ENCODE measurements at places on chromosomes 7 and 10.

DNA sequence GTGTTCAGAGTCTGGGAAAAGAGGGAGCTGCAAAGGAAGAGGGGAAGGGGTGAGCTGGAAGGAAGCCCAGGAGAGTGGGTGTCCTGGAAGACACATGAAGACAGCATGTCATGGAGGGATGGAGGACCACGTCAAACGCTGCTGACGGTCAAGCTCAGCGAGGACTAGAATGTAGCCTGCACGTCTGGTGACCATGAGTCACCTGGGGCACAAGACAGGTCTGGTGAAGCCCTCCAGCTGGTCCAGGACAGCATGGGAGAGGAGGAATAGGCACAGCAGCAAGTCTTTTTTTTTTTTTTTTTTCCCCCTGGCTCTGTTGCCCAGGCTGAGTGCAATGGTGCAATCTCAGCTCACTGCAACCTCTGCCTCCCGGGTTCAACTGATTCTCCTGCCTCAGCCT lies 19.6 kb upstream of the AMZ1 start:
- no peak for DNase-seq

GRCh38 chr7:22992874-22993840 lies 20.8 kb downstream of the HYCC1 start:
- DNase-seq: no peak

- peak; percentile 5 for DNase-seq
Measured at GRCh38 chr7:2870471-2870931, 26.4 kb upstream of the GNA12 start.

GRCh38 chr10:64977915-64978314 lies 1456.7 kb downstream of the REEP3 start:
- no peak for DNase-seq

DNA sequence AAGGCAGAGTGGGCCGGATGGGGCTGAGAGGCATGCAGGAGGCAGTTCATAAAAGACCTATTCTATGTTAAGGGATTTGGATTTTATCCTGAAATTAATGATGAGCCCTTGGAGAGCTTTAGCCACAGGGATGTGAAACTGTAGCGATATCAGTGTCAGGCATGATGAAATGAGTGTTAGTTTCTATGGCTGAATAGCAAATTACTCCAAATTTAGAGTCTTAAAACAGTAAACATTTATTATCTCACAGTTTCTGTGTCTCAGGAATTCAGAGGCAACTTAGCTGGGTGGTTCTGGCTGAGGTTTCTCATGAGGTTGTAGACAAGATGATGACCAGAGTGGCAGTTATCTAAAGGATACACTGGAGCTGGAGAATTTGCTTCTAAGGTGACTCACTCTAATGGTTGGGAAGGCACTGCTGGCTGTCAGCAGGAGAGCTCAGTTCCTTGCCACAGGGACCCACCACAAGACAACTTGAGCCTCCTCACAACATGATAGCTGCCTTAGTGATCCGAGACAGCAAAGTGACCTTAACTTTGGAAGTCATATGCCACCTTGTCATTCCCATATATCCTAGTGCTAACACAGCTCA lies 36.7 kb upstream of the SFTPD start:
- DNase-seq: no peak

DNA sequence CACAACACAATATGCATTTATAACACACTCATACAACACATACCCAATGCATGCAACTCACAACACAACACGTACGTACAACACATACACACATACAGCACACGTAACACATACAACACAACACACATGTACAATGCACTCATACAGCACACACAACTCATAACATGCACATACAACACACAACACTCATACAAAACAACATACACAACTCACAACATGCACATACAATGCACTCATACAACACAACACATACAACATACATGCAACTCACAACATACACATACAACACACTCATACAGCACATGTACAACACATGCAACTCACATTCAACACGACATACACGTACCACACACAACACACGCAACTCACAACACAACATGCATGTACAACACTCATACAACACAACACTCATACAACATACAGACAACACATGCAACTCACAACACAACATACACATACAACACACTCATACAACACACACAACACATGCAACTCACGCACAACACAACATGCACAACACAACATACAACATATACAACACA lies 21.8 kb downstream of the DIP2C start:
- DNase-seq: no peak

- DNase-seq: peak; percentile 22
Measured at GRCh38 chr7:71733107-71733870, 601.3 kb downstream of the GALNT17 start.

DNA sequence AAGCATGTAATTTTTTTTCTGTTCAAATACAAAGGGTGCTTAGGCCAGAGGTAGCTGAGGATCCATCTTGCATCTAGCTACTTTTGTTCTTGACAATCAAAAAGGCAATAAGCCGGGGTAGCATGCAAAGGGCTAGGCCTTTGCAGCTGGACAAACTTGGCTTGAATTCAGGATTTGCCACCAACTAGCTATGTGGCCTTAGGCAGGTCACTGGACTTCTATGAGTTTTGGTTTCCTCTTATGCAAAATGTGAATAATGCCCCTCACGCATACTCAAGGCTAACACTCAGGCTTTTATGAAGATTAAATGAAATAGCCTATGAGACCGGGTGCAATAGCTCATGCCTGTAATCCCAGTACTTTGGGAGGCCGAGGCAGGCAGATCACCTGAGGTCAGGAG lies 19.3 kb downstream of the GFRA1 start:
- DNase-seq: no peak

DNA sequence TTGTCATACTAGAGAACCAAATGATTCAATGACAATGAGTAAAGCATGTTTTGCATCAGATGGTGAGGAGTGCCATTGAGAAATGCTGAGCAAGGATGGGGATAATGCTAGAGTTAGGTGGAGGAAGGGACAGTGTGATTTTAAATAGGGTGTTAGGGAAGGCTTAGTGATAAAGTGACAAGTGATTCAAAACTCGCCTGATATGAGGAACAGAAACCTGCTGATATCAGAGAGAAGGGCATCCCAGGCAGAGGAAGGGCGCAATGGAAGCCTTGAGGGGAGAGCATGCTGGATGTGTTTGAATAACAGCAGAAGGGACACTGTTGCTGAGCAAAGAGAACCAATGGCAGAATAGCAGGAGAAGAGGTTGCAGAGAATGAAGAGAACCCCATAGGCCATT lies 196.2 kb downstream of the NRG3 start:
- DNase-seq: no peak

DNA sequence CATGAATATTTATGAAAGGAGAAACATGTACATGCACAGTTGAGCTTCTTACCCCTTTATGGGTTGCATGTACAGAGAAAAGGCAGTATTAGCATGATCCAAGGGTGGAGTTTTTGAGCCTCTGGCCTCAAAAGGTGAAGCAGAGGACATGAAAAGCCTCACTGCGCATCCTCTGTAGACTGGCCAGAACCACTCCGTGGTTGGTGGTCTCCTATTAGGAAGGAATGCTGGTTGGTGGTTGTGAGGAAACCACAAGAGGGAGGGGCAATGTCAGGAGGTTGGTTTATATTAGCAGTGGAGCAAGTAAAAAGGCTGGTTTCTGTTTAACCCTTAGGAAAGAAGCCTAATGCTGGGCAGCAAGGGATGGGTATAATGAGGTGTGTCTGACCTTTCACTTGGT lies 37.5 kb downstream of the AHCYL2 start:
- no peak for DNase-seq

DNA sequence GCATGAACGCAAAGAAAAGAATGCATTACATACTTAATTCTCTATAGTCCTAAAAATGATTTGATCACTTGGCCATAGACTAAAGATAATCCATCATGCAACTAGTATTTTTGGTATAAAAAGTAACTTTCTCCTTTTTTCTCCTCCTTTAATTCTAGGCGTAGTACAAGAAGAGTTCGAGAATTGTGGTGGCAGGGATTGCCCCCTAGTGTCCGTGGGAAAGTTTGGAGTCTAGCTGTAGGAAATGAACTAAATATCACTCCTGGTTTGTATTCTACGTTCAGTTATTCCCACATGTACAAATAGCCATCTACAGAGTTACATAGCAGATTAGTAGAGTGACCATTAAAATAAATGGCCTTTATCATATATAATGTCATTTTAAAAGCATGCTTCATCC lies 45.5 kb upstream of the HELLS start:
- DNase-seq: no peak

DNA sequence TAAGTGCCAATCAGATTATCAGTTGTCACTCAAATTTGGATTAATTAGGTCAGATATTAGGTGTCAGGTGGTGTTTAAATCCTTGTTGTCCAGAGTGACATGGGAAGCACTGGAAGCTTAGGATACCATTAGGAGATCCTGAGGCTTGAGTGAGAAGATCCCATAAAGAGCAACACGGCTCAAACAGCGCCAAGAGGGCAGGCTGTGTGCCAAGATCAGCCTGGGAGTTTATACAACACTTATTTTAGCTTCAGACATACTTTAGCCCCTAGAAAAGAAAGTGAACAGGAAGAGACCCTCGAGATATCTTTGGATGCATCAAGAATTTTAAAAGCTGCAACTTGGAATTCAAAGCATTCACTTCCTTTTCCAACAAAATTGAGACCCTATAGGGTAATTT lies 14.2 kb upstream of the ACTA2 start:
- DNase-seq: no peak

- no peak for DNase-seq
Measured at GRCh38 chr10:87722716-87723115, 63.0 kb downstream of the PAPSS2 start.

DNA sequence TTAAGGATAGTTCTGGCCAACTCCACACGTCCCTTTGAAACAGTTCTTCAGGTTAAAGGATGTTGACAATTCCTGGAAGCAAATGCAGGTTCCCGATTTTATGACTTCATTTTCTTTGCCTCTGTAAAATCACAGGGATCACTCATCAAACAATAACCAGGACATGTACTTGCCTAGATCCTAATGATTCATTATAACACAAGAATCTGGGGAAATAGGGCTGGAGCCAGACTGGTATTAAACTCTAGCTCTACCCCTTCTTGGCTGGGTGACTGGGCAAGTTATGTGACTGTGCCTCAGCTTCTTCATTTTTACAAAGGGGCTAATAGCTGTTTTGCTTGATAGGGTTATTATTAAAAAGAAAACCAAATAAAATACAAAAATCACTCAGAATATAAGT lies 56.0 kb upstream of the KCND2 start:
- no peak for DNase-seq

GRCh38 chr7:129522971-129523340 lies 20.6 kb downstream of the SMKR1 start:
- DNase-seq: no peak

- DNase-seq: peak; percentile 20
Measured at GRCh38 chr7:44072364-44073231, 7.2 kb upstream of the PGAM2 start.

- DNase-seq: no peak
Measured at GRCh38 chr10:61406242-61406641, 46.9 kb downstream of the TMEM26 start.

- DNase-seq: no peak
Measured at GRCh38 chr7:106317971-106318370, 33.2 kb upstream of the NAMPT start.

DNA sequence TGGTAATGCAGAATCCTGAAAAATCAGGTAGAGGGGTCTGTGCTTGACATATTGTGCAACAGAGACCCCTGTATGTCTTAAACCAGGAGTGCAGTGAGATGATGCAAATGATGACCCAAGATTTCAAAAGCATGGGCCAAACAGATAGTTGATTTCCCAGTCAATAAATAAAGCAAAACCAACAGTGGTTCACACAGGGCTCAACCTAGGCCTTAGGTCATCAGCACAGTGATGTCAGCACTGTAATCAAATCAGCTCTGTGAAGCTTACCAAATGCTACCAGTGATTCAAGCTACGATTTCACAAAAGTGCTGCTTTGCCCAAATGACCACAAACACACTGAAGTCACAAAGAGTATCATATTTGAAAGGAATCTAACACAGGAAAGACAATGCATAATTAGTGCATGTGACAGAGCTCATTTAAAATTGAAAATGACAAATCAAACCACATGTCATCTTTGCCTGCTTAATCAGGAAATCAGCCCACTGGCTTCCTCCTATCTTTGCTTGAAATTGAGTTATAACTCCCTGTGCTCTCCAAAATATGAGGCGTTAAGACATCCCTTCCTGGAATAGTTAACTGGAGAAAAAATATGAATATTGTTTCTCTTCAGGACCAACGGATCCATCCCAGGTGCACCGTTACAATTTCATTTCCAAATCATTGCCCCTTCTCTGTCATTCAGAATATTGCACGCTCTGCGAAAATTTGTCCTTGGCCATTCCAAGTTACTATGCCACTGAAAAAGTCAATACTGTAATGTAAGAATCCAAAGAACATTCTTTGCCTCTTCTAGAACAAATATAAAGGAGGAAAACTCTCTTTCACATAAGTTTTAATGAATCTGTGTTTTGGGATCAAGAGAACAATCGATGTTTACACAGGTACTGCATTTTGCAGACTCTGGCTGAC lies 41.9 kb upstream of the ASL start:
- no peak for DNase-seq

DNA sequence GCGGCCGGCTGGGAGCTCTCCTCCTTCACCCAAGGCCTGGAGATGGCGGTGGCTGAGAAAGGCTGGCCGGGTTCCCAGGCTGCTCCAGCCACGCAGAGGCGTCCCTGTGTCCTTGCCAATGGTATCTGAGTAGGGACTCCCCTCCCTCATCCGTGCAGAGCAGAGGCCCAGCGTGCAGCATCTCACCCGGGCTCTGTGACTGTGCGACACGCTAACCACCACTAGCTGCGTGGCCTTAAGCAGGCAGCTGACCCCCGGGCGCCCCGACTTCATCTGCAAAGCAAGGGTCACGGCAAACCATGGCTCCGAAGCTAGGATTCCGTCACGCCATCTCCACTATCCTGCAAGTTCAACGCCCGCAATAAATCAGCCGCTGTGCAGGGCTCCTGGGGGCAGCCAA lies 47.2 kb upstream of the TNRC18 start:
- DNase-seq: no peak

GRCh38 chr7:81285142-81285871 lies 366.5 kb upstream of the SEMA3C start:
- no peak for DNase-seq

DNA sequence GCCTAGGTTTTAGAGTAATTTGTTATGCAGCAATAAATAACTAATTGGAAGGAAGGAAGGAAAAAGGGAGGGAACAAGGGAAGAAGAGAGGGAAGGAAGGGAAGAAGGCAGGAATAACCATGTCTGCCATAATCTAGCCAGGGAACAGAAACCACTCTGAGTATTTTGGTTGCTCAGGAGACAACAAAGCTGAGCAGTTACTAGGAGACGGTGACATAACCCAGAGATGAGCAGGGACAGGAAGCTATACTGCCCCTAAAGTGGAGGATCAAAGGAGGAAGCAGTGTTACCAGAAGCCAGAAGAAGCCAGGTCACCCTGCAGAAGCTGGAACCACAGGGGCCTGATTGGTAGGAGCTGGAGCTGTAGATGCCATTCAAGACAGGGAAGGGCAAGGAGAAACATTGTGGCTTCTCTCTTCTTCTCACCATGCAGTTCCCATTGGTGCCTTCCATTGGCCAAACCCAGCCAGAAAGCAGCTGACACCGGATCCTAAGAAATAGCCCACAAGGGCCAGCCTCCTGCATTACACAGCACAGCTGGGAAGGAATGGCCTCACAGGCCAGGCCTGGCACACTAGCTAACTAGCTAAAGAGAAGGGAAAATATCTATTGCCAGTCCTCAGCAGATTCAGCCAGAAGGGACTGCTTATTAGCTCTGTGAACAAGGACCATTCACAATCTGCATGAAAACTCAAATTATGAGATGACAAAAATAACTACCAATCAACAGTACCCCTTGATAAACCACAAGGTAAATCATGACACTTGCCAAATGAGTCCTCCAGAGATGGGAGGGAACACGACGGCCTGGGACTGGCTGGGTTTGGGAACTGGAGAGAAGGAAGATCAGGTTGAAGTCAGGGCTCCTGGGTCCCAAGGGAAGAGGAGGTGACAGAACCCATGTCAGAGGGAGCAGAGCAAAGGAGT lies 184.5 kb upstream of the NFE2L3 start:
- no peak for DNase-seq

Measured in effector CD8-positive, alpha-beta T cell (primary cell).